Stimulated activated CD8-positive, alpha-beta memory T cell treated with anti-CD3 and anti-CD28 coated beads, Interleukin-12 subunit alpha, Interleukin-12 subunit beta, amount 100 ng/mL, for 4 hours (primary cell): ENCODE measurements at places on chromosomes 1 and 21.

DNA sequence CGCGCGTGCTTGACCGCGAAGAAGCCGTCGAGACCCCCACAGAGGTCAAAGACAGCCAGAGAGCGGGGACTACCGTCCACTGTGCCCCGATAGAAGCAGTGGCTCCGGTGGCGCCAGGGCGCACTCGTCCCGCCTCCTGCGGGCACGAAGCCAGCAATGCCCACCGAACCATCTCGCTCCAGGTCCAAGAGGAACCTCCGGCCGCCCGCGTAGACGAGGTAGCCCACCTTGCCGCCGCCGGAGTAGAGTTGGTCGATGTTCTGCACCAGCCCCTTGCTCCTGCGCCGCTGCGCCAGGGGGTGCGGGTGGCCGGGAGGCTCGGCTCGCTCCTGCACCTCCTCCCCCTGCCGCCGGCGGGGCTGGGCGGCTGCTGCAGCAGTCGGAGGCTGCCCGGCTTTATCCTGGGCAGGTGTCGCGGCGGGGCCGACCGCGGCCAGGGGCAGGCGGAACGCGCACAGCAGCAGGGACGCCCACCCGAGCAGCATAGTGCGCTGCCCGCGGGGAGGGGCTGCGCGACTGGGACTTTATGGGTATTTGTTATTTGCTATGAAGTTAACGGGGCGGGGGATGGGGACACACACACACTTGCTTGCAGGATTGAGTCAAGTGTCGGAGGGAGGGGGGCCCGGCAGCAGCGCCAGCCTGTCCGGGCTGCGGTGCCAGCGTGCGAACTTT, 844 bp downstream of the ADAMTS5 start:
- DNase-seq, result no peak

- DNase-seq, result no peak
Measured at GRCh38 chr1:164983023-164983650, 373.4 kb downstream of the LMX1A start.

DNA sequence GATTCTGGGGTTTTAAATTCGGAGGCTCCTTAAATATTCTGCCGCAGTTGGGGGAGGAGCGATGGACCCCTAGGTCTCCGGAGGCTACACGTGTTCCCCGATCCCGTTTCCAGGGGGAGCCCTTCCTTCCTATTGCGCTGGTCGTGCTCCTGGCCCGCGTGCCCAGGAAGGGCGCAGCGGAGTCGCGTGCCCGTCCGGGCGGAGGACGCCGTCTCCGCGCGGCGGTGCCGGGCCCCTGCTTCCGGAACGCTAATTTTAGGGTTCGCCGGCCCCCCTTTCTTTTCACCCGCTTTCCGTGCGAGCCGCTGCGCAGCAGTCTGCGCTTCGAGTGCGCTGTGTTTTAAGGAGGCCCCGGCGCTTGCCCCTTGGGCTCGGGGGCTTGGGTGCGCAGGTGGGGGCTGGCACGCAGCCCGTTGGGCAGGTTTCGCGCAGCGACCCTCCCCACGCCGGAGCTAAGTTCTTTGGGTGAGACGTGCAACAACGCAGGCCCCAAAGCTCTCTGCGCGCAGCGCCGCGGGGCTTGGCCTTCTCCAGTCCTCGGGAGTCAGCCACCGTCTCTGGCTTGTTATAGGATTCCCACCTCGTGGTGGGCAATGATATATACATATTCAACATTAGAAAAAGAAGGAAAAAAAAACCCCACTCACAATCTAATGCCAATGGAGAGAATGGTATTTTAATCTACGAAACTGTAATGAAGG, 43.5 kb upstream of the DNAJC6 start:
- DNase-seq, result peak; percentile 21

GRCh38 chr1:91281782-91282181, 122.9 kb downstream of the HFM1 start:
- DNase-seq, result no peak

DNA sequence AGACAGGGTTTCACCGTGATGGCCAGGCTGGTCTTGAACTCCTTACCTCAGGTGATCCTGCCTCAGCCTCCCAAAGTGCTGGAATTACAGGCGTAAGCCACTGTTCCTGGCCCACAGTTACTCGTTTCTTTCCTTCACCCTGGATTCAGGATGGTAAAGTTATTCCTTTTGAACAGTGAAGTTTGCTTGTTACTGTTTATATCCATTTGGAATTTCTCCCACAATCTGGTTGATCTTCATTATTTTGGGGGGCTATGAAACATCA, 43.0 kb downstream of the WDR4 start:
- DNase-seq, result no peak

DNA sequence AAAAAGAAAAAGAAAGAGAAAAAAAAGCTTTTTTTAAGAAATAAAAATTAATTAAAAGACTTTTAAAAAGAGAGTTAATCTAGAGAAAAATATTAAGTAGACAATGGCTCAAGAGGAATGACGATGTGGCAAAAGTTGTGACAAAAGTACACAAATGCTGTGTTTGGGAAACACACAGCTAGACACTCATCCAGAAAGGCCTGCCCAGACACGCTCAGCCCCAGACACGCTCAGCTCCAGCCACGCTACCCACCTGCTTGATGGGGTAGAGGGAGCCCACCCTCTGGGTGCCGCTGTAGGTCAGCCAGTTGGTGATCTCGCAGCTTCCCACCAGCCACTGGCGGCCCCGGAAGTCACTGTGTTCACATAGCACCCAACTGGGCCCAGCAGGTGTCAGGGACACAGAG, 10.2 kb downstream of the CD52 start:
- no peak for DNase-seq

GRCh38 chr1:119742202-119742601, 26.5 kb downstream of the HMGCS2 start:
- DNase-seq, result no peak

GRCh38 chr1:111422546-111423391, 4.8 kb downstream of the OVGP1 start:
- no peak for DNase-seq

DNA sequence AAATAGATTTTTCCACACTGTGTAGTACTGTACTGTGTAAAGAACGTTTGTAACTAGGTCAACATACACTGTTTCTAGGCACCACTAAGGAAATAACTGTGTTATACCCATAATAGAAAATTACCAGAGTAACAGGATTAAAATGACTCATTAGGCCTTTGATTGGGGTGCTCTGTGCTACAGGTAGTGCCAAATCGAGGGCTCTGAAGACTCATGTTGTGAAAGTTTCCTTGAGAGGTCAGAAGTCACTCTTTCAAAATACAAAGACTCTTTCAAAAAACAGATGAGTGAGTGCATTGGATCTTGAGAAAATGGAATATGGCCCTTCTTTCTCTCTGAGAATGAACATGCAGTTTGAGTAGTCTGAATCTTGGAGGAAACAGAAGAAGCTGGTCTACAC, 143.0 kb downstream of the MRPL39 start:
- DNase-seq, result no peak

DNA sequence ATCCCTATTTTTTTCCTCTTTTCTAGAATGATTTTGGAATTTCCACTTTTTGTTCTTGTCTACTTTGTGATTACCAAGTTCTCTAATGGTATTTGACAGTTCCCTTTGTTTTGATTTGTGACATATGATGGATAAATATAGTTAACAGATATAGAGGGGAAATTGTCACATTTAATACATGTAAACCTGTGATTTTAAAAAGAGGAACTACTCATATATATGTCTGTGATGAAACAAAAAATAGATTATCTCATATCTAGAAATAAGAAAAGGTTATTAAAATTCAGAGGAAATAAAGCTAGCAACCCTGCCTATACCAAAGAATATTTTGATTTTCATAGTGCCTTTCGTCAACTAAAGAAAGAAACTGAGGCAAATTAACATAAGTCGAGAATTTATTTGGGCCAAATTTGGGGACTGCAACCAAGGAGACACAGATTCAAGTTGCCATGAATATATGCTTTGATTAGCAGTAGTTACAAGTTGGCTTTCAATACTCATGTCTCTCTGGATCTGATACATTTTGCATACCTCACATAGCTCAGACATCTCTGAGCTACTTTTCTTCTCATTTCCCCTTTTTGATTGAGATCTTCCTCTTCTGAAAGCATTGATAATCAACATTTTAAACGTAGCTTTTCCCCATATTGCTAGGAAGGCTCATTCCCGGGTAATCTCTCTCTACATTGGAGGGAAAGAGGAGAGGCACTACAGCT, 15.6 kb upstream of the C21orf91 start:
- DNase-seq, result no peak

DNA sequence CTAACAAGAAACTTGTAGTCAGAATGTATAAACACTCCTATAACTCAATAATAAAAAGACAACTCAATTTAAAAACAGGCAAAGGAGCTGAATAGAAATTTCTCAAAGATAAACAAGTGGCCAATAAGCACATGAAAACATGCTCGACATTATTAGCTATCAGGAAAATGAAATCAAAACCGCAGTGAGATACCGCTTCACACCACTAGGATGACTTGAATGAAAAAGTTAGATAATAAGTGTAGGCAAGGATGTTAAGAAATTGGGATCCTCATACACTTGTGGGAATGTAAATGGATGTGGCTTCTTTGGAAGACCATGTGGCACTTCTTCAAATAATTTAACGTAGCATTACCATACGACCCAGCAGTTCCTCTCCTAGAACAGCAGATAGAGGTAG, 8.9 kb downstream of the RALGPS2 start:
- DNase-seq, result no peak

DNA sequence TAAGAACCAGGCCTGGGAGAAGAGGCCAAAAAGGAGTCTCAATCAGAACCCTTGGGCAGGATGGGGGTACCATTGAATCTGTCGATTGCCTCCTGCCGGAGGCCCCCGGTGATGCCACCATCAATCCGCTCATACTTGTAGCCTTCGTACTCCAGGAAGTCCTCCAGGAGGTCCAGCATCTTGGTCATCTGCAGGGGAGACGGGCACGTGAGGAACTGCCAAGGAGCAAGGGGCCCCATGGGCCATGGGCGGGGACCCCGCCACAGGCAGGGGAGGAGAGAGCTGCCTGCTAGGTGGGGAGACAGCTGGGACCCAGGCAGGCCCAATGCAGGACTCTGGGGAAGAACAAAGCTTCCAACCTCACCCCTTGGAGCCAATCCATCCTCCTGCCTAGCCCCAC, 48.6 kb downstream of the CHD5 start:
- no peak for DNase-seq

GRCh38 chr1:222335586-222335985, 212.3 kb downstream of the HHIPL2 start:
- DNase-seq, result no peak

DNA sequence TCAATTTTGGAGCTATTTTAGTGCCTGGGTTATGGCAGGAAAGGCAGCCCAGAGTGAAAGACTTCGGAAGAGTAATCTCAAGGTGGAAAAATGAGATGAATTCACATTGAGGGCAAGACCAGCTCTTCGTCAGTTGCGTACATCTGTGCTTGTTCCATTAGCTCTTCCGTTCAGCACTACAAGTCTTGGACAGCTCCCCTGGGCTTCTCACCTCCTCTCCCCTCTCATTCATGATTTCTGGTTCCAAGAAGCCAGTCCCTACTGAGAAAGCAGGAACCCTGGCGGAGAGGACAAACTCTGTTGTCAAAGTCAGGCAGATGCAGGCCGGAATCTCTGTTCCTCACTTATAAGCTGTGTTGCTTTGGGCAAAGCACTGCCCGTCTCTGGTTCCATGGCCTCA, 76.5 kb downstream of the ACTL8 start:
- DNase-seq, result no peak

DNA sequence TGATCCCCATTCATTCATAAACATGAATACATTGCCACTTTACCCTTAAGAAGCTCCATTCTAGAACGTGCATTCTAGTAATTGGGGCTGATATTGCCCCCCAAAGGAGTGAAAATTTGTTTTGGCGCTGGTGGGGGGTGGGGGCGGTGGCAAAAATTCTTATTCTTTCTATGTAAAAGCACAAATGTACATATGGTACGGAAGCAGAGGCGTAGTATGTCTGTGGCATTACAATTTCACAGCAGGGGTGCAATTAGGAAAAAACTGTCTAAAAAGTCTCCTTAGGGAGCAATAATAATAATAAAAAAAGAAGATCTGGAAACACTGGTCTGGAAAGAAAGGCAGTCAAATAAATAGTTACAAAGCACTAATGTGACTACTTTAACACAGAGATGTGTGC, 40.4 kb upstream of the TMEM51 start:
- DNase-seq, result no peak

GRCh38 chr1:243493156-243494129, 237.6 kb downstream of the SDCCAG8 start:
- DNase-seq, result no peak

- no peak for DNase-seq
Measured at GRCh38 chr1:92786111-92786901, 1.4 kb upstream of the EVI5 start.

DNA sequence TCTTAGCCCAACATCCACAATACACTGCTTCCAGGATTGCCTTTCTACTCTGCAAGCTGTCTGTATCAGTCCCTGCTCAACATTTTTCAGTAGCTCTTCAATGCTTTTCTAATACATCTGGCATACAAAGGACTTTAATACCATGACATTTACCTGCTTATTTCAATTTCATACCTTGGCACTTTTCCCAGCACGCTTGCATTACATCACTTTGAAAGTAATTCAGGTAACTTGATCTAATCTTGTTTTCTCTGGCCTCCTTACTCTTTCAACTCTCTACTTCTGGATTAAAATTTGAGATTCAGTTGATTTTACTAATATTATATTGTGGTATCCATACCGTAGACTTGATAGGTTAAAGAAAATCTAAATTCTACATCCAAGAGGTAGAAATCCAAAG, 103.0 kb downstream of the PTGS2 start:
- DNase-seq, result no peak

DNA sequence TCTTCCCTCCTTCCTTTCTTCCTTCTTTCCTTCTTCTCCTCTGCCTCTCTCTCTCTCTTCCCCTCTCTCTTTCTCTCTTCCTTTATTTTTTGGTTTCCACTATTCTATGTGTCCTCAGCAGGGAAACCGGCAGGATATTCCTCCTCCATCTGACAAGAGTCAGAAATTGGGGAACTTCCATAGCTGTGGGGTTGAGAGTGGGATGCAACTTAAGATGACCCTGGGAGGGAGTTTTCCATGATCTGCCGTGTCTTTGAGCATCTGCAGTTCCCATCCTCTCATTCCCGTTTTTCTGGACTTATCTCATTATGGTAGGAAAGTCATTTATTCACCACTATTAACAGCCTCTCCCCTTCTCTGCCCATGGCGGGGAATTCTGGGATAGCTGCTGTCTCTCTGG, 98.6 kb downstream of the NMNAT2 start:
- no peak for DNase-seq

GRCh38 chr1:22944346-22945055, 28.2 kb downstream of the LACTBL1 start:
- DNase-seq, result no peak

- no peak for DNase-seq
Measured at GRCh38 chr1:164064501-164064900, 494.5 kb upstream of the PBX1 start.

DNA sequence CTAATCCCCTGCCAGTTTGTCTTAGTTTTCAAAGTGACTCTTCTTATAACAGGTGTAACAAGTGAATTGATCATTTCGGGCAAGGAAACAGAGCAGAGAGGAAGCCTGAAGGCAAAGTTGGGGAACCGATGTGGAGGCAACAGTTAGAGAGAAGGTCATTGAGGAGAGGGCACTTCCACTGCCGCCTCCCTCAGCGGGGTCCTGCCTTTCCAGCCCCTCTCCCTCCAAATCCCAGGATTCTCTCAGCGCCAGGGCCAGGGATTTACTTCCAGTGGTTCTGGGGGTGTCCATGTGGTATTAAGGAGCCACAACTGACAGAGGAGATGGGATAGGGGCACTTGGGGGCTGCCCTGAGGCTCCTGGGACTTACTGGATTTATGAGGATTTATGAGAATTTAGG, 39.7 kb upstream of the PDE9A start:
- DNase-seq, result no peak

GRCh38 chr1:207847116-207847515, 63.8 kb downstream of the CD34 start:
- DNase-seq, result no peak

- DNase-seq, result no peak
Measured at GRCh38 chr1:204576422-204576821, 60.2 kb downstream of the MDM4 start.
